ENCODE measurements at places on chromosomes 13 and 19.
A peak's percentile ranks its signal among the peaks of the same experiment; 100 is the strongest.

- DNase-seq, result no peak
Observed at GRCh38 chr13:79447741-79448140, 33.2 kb upstream of the NDFIP2 start.

DNA sequence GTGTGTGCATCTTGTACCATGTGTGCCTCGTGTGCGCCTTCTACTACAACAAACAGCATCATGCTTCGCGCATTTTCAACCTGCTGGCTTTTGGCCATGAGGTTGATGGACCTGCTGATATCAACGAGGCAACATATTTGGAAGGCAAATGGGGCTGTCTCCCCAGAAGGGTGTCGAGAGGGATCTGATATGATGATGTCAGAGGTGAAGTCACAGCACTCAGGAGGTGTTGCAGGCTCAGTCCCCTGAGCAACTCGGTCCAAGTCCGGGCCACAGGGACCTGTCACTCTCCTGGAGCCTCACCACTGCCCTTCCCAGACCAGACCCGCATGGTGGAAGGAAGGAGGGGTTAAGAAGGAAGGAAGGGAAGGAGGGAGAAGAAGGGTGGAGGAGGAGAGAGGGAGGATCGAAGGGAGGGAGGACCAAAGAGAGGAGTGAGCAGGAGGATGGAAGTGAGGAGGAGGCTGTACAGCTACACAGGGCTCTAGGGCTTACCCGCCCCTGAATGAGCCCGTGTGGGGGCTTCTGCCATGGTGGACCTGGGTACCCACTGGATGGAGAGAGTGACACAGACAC lies 6.7 kb upstream of the C13orf46 start:
- DNase-seq, result no peak

DNA sequence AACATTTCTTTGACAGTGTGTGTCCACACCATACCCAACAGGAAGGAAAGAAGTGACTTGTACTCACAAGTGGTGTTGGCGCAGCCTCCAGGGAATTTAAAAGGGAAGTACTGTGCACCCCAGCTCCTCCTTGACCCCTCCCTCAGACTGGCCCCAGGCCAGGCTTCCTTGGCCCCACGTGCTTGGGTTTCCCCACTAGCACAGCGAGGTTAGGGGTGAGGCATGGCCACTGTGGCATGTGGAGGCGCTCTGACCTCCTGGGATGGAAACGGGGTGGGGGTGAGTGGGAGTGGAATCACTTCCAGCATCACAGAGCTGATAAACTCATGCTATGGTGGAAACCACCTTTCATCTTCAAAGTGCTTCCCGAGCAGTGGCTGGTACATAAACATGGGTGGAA lies 168.6 kb downstream of the ZNF536 start:
- DNase-seq, result no peak

GRCh38 chr19:19719798-19720197 lies 13.1 kb downstream of the ZNF14 start:
- DNase-seq, result no peak

- peak; percentile 97 for DNase-seq
Observed at GRCh38 chr13:97256343-97256783, 34.2 kb downstream of the MBNL2 start.

- peak; percentile 32 for DNase-seq
Observed at GRCh38 chr13:94345374-94346195, 133.9 kb downstream of the DCT start.

- DNase-seq, result no peak
Observed at GRCh38 chr13:61286148-61286745, 129.4 kb downstream of the PCDH20 start.

- DNase-seq, result peak; percentile 77
Observed at GRCh38 chr19:48991873-48992580, 1.1 kb downstream of the GYS1 start.

DNA sequence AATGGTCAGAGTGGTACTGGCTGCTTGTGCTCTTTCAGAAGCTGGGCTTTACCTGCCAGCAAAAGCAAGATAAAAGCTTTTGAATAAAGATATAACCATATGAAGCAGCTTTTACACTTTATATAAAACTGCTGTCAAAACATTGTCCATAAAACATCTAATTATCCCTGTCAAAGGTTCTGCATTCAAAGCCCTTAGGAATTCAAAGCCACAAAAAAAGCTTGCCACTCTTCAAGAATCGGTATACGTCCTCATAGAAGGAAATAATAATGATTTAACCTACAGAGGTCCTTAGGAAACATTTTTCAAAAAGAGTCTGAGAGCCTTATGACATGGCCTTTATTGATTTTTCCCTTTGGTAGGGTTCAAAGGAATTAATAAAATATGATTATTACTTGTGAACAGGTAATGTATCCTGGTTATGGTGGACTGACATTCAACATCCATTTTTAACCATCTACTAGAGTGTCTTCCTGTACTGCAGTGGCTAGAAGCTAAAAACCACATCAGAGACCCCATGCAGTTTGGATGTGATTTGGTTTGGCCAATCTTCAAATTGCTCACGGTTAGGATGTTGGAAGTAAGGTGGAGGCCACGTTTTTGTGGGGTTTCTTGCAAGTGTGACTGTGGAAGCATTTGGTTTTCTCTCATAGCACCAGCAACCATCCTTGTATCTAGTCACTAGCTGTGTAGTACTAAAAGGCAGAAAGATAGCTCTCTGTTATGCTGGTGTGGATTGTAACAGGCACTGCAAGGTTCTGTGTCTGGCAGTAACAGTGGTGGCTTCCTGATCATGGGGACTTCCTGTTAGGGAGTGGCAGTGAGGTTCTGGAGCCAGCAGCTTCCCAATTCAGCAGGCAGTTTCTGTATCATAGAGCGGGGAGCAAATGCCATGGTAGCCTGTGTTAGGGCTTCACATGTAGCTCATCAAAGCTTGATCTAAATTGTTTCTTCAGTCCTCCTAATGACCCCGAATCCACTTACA lies 441.5 kb downstream of the DIAPH3 start:
- peak; percentile 27 for DNase-seq

DNA sequence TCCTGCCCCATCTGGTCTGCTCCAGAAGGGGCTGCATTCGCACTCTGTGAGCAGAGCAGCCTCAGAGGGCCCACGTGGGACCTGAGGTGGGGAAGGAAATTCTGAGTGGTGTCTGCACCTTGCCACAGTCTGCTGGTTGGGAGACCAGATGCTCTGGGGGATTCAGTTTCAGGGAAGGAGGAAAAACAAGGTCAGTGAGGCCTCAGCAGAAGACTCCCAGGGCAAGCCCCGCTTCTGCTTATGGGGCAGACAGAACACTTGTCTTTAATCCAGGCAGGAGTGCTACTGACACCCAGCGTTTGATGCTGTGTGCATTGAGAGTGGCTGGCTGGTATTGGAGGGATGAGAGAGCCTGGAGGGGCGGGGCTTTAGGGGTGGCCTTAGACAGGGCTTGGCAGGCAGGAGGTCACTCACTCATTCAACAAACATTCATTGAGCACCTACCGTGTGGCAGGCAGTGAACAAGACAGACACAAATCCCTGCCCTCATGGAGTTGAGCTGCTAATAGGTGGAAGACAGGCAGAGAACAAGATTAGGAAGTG lies 4.9 kb upstream of the CLEC17A start:
- no peak for DNase-seq

DNA sequence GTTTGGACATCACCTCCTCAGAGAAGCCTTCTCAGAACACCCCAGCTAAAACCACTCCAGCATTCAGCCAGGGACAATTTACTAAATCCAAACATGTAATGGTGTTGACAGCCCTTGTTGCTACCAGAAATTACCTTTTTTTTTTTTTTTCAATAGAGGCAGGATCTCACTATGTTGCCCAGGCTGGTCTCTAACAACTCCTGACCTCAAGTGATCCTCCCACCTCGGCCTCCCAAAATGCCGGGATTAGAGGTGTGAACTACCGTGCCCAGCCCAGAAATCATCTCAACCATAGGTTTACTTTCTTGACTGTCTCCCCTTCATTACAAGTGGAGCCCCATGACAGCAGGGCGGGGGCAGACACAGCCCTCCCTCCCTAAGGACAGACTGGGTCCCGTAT lies 9.2 kb downstream of the CLIP3 start:
- DNase-seq, result no peak

DNA sequence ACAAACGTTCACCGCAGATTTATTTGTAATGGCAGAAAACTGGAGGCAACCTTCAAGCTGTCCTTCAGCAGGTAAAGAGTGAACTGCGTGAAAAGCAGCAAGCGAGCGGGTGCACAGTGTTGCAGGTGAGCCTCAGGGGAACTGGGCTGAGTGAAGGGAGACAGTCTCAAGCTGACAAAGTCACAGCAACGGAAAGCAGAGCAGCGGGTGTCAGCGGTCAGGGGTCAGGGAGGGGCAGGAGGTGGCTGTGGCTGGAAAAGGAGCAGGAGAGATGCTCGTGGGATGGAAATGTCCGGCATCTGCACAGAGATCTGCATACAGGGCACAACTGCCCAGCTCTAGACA lies 8.5 kb upstream of the RASA3 start:
- DNase-seq, result no peak

GRCh38 chr13:56700324-56700723 lies 440.4 kb upstream of the PRR20A start:
- no peak for DNase-seq
